ENCODE measurements at places on chromosomes 2 and 18. TPM values are rescaled to one million over a fixed set of nuclear protein-coding genes. Genes with fewer than 3 reads are reported as not detected.

GRCh38 chr18:77101410-77102258, 30.9 kb downstream of the MBP start:
- DNase-seq = peak; percentile 79

DNA sequence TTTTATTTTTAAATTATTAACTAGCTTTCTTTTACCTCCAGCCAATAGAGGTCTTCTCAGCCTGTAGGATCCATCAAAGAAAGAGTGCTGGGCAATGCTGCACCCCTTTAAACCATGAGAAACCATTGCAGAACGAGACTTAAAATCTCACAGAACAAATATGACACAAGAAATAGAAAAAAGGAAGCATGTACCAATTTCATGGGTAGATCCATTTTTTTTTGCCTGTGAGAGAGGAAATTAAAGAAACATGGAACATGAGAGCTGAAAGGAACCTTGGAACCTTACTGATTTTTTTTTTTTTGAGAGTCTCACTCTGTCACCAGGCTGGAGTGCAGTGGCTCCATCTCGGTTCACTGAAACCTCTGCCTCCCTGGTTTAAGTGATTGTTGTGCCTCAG, 14.0 kb downstream of the HRH4 start:
- no peak for DNase-seq

GRCh38 chr18:12540751-12541150, 117.2 kb downstream of the SPIRE1 start:
- DNase-seq = no peak

GRCh38 chr2:230305416-230306275, 21.3 kb upstream of the SP140L start:
- DNase-seq = no peak

GRCh38 chr2:65999796-66000195, 435.1 kb upstream of the MEIS1 start:
- no peak for DNase-seq

DNA sequence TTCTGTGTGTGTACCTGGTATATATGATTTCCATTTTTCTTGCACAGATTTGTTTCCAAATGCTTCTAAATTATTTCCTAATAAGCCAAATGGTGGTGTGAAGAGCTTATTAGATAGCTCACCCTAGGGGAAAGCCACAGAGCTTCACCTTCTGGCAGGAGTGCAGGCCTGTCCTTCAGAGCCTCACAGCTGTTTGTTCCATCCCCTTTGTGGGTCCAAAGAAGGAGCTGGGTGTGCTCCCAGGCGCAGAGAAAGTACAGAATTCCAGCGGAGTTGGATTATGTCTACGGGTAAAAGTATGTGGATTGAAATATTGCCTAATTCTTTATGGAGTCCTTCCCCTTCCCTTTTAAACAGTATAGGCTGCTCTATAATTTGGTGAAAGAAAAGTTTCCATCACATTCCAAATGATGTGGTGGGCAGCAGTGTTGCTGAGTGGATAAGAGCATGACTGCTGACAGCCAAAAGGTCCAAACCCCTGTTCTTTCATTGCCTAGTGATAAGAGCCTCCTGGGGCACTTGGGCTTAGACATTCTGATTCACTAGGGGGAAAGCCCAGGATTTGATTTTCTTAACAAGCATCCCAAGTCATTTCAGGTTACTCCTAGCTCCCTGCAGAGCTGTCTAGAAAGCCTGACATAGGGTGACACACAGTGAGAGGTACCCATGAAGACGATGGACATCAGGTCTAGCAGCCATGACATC, 86.6 kb downstream of the WDSUB1 start:
- no peak for DNase-seq

DNA sequence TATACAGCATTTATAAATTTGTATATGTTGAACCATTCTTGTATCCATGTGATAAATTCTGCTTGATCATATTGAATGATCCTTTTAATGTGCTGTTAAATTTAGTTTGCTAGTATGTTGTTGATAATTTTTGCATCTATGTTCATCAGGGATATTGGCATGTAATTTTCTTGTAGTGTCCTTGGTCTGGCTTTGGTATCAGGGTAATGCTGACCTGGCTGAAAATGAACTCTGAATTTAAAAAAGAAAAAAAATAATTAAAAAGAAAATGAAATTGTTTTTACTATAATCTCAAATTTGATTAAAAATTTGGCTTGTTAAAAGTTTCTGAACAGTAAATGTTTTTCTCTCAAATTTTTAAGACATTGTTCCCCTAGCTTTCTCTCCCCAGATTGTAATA, 46.3 kb downstream of the RAD51AP2 start:
- DNase-seq = no peak

GRCh38 chr2:181972431-181973170, 13.1 kb upstream of the PPP1R1C start:
- no peak for DNase-seq

- no peak for DNase-seq
These were observed 69.8 kb downstream of the MTA3 start for GRCh38 chr2:42638080-42638784.

GRCh38 chr2:12612671-12613070, 104.1 kb upstream of the TRIB2 start:
- no peak for DNase-seq

GRCh38 chr18:76232779-76233178, 262.3 kb downstream of the ZNF516 start:
- no peak for DNase-seq

DNA sequence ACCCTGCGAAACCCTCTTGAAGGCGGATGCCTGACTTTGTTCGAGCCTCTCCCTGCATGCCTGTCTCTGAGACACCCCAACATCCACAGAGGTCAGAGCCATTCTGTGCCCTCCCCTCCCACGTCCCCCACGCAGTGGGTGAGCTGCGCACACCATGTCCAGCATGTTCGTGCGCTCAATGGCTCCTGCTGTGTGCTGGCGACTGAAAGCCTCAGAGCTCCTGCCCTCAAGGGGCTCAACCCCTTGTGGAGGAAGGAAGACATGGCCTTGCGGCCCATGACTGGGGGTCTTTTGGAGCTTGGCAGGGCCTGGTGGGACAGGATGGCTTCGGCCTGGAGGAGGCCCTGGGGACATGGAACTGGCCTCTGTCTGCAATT, 45.7 kb downstream of the ANKMY1 start:
- DNase-seq = no peak

The KCNE4 gene
- not detected for total RNA-seq

The MARCHF4 gene
- 3.6 TPM for total RNA-seq

The GPR55 gene
- total RNA-seq = not detected

The HOXD13 gene
- not detected for total RNA-seq

The FOXD4L1 gene
- 0.11 TPM for total RNA-seq

The ZSWIM2 gene
- total RNA-seq = not detected
